ENCODE measurements at places on chromosomes 5 and 9.

DNA sequence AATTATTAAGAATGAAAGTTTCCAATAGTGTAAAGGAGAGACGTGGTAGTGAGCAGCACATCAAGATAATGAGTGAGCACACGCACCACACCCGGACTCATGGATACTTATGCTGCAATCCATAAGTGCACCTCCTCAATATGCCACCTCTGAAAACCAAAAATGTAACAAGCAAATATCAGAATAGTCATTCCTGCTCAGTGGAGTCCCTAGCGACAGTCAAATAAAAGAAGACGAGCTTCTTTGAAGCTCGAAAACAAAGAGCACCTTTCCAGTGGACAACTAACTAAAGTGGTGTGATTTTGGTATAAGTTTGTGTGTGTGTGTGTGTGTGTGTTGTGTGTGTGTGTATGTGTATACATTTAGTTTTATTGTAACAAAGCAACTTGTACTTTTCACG is 241.3 kb downstream of the DEPDC1B start:
- DNase-seq, result no peak

GRCh38 chr9:126363847-126364671 is 37.4 kb downstream of the MVB12B start:
- DNase-seq, result no peak

DNA sequence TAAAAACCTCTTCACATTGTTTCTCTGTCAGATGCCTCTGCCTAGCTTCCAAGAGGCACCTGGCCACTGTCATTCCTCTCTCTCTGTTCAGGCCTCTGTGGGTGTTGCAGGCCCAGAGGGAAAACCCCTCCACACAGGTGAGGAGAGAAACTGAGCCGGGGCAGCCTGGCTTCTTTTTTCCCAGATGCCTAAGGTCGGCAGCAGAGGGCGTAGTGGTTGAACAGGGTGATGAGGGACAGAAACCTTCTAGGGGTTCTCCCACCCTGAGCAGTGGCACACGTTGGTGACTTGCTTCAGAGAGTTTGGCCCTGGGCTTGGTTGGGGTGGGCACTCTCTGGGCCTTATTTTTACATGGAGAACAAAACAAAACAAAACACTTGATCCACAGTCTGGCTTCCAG is 12.2 kb downstream of the IL9 start:
- DNase-seq, result no peak

GRCh38 chr9:107685901-107686300 is 196.3 kb upstream of the KLF4 start:
- DNase-seq, result no peak

- no peak for DNase-seq
Observed at GRCh38 chr5:41747301-41747700, 122.9 kb downstream of the OXCT1 start.

- DNase-seq, result no peak
Observed at GRCh38 chr5:142320430-142320738, 4.4 kb downstream of the SPRY4 start.

- DNase-seq, result no peak
Observed at GRCh38 chr9:91725651-91726050, 224.4 kb downstream of the ROR2 start.

- DNase-seq, result no peak
Observed at GRCh38 chr9:112921549-112921948, 30.9 kb upstream of the SLC46A2 start.

DNA sequence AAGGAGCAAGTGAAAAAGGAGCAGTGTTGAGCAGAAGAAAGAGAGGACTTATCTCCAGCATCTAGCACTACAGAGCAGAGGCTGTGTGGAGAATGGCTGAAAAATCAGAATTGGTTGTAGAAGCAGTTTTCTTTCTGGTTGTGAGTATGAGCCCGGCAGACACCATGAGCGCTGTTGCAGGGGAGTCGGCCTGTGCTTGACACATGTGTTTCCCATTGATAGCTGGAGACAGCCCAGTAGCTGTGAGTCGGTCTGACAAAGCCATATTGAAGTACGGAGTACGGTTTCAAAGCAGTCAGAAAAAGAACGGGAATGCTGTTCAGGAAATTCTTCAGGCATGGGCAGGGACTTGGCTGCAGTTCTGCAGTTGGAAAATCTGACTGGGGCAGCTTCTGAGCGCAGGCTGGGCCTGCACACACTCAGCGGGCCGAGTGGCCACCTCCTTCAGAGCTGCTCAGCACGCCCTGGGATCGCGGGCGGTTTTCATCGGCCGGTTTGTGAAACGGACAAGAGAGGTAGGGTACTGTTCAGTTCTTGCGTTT is at the start of gene SGCD:
SGCD (plus strand) TSS at position 447 of the 542 bp plus-strand sequence.
- no peak for DNase-seq

GRCh38 chr9:17130725-17131124 is 4.1 kb upstream of the CNTLN start:
- no peak for DNase-seq

- DNase-seq, result no peak
Observed at GRCh38 chr5:72559866-72560766, 52.9 kb upstream of the ZNF366 start.

- no peak for DNase-seq
Observed at GRCh38 chr5:178667688-178668087, 40.8 kb upstream of the CLK4 start.

- DNase-seq, result no peak
Observed at GRCh38 chr9:138010861-138011260, 133.3 kb downstream of the CACNA1B start.

DNA sequence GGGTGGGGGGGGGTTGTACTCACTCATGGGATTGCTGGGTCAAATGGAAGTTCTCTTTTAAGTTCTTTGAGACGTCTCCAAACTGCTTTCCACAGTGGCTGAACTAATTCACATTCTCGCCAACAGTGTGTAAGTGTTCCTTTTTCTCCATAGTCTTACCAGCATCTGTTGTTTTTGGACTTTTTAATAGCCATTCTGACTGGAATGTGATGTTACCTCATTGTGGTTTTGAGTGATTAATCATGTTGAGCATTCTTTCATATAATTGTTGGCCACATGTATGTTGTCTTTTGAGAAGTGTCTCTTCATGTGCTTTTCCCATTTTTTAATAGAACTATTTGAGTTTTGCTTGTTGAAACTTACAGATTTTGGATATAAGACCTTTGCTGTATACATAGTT is 94.9 kb upstream of the PLPPR1 start:
- no peak for DNase-seq

- no peak for DNase-seq
Observed at GRCh38 chr5:176741561-176742211, 68.7 kb upstream of the UNC5A start.

DNA sequence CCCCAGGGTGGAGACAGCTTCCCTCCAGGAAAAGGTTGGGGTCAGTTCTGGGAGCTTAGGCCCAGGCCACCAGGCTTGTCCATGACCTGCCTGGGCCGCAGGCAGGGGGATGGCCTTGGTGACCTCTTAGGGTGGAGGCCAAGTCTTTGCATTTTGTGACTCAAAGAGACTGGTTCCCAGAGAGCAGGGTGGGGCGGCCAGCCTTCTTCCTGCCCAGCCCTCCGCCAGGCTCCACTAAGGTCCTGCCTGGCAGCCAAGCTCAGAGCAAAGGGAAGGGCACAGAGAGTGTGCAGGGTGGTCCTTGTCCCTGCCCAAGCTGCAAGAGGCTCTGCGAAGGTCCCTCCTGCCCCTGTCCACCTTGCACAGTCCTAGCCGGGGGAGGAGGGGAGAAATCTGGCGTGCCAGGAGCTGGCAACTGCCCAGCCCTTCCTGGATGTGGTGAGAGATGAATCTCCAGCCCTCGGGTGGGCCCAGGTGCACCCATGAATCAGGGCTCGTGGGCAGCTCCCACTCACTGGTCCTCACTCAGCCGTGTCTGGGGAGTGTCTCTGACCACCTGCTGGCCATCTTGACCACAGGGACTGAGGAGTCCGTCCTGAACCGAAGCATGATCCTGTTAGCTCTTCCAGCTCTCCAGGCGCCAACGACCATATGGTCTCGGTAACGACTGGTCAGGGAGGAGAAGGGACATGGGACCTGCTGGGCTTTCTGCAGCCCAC is 2.3 kb upstream of the PTGDS start:
- no peak for DNase-seq

- DNase-seq, result no peak
Observed at GRCh38 chr5:122202952-122203351, 73.6 kb downstream of the ZNF474 start.

DNA sequence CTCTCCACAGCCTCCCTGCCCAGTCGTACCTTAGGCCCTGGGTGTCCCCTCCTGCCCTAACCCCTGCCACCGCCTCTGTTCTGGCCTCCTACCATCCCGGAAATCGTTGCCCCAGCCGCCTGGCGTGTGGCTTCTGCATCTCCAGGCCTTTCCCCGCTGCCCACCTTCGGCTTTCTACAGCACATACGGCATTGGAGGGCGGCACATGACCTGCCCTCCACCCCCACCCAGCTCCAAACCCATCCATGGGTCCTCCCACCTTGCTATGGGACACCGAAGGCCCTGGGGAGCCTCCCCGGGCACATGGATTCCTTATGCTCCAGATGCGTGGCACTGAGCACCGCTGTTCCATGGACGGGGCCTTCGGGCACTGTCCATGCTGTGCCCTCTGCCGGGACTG is 32.0 kb downstream of the FGF18 start:
- DNase-seq, result no peak

DNA sequence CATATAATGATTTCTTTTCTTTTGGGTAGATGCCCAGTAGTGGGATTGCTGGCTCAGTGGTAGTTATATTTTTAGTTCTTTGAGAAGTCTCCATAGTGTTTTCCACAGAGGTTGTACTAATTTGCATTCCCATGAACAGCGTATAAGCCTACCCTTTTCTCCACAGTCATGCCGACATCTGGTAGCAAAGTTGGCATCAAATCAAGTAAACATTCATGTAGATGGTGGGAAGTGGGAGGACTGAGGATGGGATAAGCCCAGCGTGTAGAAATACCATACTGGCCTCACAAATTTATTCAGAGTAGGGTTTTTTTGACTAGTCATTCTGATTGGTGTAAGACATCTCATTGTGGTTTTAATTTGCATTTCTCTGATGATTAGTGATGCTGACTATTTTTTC is 115.4 kb downstream of the EGFLAM start:
- DNase-seq, result no peak

- DNase-seq, result no peak
Observed at GRCh38 chr5:96902876-96903275, 26.6 kb downstream of the ERAP2 start.

GRCh38 chr5:34047774-34048572 is 5.0 kb upstream of the C1QTNF3 start:
- no peak for DNase-seq

- DNase-seq, result no peak
Observed at GRCh38 chr5:124951661-124952060, 205.2 kb upstream of the ZNF608 start.

- no peak for DNase-seq
Observed at GRCh38 chr9:89527084-89527483, 29.2 kb upstream of the SEMA4D start.

DNA sequence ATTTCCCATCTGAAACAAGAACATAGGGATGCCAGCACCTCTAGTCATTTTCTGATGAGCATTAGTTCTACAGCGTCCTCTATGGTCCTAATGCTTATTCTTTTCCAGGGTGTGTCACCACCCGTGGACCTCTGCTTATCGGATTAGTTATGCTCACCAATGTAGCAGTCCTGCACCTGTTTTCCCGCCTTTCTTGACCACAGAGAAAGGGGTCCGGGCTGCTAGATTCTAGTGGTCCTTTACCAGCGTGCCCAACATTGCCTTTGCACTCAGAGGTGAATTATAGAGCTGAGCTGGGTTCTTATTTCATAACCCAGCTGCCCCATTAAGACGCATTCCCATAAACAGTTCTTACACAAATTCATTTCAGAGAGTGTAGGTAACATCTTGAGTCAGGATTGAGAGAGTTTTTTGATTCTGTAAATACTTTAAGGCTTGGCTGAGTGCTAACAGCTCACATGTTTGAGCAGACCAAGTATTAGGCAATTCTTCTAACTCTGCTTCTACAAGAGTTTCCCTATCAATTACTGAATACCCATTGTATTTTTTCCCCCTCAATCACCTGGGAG is 2205.1 kb upstream of the C9orf72 start:
- DNase-seq, result no peak

DNA sequence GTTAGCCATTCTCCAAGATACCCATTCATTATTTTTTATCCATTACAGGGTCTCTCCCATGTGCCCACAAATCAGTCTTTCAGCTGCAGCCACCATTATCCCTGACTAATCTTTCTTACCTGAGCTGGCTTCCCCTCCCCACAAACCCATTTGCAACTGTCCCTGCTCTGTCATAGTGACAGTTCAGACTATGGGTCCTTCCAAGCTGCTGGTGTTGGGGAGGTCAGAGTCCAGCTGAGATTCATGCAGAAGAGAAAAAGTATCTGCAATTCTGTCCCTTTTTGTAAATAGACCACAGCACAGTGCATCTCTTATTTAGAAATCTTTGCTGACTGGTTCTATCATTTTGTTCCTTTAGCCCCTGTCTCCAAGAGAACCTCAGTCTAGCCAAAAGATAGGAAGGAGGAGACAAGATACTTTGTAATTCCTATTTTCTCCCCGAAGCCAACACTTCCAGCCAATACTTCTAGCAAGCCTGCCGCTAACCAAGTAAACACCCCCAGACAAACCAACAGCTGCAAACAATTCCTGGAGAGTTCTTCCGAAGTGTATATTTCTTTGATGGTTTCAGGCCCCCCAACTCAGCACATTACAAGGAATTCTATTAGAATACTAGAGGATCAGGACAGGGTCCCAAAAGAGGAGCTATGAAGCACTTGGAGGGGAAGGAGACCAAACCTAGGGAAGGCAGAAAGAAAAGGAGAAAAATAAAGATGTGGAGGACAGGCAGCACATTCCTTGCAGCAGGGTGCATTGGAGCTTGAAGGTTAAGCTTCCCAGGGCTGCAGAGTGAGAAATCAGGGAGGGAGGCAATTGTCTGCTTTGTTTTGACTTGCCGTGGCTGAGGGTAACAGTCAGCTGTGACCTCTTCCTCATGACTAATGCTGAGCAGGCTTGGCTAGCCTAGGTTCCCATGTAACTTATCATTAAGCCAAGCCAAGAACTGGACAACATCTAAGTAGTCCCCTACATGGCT is 148.5 kb downstream of the SGCD start:
- no peak for DNase-seq

DNA sequence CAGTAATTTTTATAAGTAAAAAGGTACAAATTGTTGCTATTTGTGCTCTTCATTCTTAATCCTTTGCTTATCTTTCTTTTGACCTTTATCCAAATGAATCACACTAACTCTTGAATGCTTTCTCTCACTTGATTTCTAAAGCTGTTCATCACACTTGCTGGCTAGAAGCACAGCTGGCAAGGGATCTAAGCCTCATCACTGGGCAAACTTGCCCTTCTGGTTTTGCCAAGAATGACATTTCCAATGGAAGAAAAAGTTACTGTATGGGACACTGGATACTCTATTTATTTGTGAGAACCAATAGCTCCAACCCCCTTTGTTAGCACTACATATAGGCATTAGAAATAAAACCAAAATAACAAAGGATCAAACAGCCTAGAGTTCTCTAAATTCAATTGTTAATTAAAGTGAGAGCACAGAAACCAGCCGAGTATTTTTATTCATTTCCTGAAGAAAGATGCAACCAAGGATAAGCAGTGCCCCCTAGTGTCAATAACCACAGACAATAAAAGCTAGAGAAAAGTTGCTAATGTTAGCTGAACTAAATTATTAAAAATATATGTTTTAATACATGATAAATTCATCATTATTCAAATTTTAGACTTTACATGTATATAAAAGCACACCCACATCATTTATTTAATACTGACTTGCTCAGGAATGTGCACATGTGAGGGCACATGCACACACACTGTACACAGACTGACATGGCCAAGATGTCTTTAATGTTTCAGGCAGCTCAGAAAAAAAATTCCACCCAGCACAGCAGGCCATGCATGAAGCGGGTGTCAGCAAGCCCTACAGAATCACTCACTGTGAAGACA is 59.8 kb upstream of the POU5F2 start:
- peak; percentile 35 for DNase-seq
